ENCODE measurements at places on chromosomes 4 and X.

- DNase-seq = no peak
Observed at GRCh38 chr4:133152330-133152821, 3.3 kb downstream of the PCDH10 start.

- no peak for DNase-seq
Observed at GRCh38 chrX:23908219-23909004, 606 bp downstream of the CXorf58 start.

- no peak for DNase-seq
Observed at GRCh38 chr4:138291431-138291830, 49.3 kb upstream of the SLC7A11 start.

- DNase-seq = peak; percentile 4
Observed at GRCh38 chrX:23699636-23700194, 32.4 kb downstream of the PRDX4 start.

GRCh38 chr4:74205046-74205445 lies 47.1 kb downstream of the MTHFD2L start:
- no peak for DNase-seq

DNA sequence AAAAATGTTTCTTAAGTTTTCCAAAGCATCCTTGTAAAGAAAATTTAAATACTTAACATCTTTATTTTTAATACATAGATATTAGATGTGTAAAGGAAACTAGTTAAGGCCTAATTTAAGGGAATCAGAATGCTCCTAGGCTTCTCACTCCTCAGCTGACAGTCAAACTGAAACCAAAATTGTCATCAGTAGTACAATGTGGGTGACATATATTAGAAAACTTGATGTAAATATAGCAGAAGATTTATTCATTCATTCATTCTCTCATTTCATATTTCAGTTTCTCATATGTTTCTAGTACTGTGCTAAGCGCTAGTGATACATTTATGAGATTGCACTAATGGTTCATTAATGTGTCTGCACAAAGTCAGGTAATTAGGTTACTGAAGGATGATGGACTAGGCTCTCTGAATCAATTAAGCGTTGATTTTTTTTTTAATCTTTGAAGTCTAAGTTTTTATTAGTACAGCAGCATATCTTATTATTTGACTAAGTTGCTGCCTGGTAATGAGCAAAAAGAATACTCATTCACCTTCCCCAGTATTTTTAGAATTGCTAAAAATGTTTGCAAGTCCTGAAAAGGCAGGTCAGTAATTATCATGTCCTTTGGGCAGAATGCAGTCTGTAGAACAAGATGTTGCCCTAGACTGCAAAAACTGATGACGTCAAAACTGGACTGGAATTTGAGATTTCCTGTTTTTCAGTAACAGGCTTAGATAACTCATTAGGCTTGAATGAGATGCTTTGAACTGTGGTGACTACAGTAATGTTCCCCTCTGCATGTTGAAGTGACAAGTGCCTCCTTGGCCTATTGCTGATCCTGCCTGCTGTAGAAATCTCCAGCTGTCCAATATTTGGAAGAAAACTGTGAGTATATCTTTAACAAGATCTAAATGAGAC lies 128.7 kb downstream of the ARHGAP24 start:
- DNase-seq = no peak

Data from stimulated activated CD8-positive, alpha-beta memory T cell treated with anti-CD3 and anti-CD28 coated beads, Interleukin-15, amount 100 ng/mL, for 4 hours (primary cell).